ENCODE measurements at places on chromosomes 13 and 19.

DNA sequence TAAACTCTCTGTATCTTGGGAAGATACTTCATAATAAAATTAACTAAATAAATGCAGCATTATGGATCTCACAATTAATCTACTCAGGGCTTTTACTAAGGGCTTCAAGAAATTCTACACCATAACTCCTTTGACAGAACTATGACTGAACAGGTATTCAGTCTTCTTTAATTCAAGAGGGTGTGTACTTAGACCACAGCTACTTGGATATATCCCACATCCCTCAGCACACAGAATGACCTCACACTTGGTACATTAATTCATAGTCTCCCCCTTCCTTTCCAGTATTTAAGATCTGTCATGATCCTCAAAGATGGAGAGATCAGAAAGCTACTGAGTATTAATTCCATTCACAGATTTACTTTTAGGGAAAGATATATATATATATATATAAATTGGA is 11.6 kb downstream of the DIAPH3 start:
- DNase-seq = no peak

DNA sequence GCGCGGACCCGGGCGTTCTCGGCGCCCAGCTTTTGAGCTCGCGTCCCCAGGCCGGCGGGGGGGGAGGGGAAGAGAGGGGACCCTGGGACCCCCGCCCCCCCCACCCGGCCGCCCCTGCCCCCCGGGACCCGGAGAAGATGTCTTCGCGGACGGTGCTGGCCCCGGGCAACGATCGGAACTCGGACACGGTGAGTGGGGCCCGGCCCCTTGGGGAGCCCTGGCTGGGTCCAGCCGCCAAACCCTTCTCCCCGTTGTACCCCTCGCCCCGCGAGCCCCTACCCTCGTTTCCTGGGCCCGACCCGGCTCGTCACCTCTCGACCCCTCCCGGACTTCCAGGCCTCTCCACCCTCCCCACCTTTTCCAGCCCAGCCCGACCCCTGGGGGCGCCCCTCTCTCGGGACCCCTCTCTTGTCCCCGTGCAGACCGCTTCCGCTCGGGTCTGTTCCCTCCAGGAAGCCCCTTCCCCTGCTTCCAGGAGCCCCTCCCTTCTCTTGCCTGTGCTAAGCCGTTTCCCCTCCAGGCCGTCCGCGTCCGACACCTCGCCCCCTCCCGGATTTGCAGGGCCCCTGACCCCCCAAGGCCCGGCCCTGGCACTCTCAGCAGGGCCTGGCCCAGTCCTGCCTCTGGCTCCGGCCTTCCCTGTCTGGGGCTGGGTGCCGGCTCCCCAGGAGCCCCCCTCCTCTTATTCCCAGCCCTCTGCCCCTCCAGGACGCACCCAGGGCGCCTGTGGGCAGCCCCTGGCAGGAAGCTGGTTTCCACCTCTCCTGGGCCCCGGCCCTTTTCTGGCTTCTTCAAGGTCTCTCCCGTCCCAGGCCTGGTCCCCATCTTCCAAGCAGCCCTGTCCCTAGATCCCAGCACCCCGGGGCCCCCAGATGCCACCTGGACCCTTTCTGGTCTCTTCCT is 632 bp downstream of the MARK4 start:
- no peak for DNase-seq

DNA sequence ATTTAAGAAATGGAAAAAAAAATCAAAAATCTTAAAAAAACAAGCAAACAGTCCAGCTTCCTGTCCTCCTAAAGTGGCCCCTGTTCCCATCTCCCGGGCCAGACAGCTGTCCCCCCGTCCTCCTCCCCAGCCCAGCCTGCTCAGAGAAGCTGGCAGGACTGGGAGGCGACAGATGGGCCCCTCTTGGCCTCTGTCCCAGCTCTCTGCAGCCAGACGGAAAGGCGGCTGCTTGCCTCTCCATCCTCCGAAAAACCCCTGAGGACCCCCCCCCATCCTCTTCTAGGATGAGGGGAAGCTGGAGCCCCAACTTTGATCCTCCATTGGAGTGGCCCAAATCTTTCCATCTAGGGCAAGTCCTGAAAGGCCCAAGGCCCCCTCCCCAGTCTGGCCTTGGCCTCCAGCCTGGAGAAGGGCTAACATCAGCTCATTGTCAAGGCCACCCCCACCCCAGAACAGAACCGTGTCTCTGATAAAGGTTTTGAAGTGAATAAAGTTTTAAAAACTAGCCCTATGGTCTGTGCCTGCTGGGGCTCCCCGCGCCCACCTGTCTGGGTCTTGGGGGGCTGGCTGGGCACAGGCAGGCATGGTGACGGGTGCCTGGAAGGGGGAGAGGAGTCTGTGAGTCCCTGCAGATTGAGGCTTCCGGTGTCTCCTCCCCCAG is 3.8 kb downstream of the GADD45GIP1 start:
- DNase-seq = no peak

DNA sequence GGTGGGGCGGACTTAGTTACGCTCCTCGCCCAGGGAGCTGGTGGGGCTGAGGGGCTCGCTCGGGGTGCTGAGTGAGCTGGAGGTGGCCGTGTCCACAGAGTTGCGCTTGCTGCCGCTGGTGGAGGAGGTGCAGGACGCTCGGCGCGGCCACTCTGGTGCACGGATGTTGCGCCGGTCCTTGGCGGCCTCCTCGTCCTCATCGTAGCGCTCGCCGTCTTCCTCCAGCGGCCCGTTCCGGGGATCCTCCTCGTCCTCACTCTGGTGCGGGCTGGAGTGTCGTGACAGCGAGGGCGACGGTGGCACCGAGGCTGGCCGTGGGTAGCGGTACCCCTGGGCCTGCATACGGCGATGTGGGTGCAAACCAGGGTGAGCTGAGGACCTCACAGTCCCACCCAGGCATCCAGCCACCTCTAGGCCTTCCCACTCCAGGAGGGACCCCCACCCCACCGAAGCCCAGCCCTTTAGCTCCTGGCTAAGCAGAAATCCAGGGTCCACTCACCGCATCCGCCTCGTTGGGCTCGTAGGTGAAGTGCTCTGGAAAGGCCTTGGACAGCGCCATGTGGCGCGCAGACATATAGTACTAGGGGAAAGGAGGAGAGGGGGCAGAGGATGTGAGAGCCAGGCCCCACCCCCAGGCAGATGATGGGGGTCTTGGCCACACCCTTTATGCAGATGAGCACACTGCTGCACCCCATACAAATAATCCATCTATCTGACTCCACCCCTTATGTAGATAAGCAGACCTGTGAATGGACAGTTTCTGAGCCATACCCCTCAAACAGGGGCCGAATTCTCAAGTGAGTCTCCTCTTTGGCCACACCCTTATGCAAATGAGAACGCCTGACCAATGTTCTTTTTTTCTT is 4.4 kb downstream of the FTL start:
- DNase-seq = no peak

DNA sequence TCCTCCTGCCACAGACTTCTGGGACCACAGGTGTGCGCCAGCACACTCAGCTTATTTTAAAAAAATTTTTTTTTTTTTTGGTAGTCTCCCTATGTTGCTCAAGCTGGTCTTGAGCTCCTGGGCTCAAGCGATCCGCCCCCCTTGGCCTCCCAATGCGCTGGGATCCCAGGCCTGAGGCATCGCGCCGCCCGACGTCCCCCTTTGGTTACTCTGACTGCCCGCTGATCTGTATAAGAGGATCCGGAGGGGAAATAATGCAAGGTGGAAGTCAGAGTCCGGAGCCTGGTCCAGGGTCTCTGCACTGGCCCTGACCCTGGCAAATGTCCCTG is 486 bp upstream of the ZNF805 start:
- DNase-seq = no peak

DNA sequence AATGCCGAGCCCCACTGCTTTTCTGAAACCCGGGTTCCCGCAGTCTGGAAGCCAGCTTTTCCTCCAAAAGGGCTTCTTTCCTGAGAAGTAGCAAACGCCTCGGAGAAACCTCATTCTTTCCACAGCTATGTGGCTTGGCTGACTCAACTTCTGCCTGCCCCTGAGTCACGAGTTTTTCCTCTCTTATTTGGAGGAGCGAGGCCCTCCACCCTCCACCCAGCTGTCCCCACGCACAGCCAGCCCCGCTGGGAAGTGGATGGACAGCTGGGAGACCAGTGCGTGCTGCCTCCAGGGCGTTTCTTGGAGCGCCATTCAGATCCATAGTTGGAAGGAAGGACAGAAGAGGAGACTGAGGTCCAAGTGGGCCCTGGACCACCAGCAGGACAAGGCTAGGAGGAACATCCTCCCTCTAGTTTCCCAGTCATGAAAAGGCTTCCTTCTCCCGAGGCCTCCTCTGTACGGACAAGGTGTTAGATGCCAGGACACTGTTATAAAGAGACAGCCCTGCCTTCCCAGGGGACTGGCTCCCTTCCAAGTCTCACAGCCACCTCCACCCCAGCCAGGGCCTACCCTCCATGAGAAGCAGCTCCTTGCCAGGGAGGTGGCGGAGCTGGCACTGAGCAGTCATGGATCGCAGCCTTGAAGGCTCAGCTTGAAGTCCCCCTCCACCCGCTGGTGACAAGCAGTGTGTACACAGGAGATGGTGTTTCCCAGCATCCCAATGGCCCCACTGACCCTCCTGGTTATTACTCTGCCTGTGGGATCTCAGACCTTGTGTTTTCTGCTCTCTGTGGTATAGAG is 2.5 kb upstream of the PLEKHF1 start:
- DNase-seq = no peak

GRCh38 chr19:34774857-34775256 is 1.8 kb upstream of the ZNF599 start:
- no peak for DNase-seq

- no peak for DNase-seq
Observed at GRCh38 chr19:18791315-18791678, 192 bp upstream of the COMP start.

DNA sequence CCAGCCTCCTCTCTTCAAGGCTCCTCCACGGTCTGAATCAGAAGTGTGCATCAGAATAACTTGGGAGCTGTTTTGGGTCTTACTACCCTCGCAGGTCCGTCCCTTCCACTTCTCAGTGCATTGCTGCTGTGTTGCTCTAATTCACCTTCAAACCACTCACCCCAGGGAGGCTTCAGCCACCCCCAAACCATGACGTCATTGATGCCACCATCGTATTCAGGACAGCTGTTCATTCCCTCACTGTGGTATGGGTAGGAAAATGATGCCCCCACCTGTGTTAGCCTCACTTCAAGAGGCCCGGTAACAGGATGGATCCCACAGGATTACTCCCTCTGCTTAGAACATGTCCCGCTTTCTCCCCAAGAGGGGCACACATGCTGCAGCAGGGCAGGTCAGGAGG is 1005.7 kb downstream of the UQCRFS1 start:
- no peak for DNase-seq

- DNase-seq = no peak
Observed at GRCh38 chr13:79749984-79750551, 269.1 kb downstream of the NDFIP2 start.

DNA sequence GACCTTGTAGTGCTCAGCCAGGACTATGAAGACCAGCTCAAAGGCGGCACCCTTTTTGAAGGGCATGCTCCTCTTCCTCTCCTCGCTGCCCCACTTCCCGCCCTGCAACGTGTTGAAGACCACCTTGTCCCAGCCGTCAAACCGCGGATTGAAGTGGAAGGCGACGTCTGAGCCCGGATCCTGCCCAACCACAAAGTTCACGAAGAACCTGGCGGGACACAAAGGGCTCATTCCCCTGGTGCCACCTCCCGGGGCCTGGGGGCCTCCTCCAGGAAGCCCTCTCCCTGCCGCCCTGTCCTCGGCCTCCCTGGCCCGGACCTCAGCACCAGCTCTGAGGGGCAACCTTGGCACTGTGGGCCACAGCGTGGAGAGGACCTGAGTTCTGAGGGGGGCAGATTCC is 4.0 kb downstream of the LGALS4 start:
- no peak for DNase-seq

GRCh38 chr13:50403311-50403710 is 388.1 kb downstream of the KCNRG start:
- no peak for DNase-seq

DNA sequence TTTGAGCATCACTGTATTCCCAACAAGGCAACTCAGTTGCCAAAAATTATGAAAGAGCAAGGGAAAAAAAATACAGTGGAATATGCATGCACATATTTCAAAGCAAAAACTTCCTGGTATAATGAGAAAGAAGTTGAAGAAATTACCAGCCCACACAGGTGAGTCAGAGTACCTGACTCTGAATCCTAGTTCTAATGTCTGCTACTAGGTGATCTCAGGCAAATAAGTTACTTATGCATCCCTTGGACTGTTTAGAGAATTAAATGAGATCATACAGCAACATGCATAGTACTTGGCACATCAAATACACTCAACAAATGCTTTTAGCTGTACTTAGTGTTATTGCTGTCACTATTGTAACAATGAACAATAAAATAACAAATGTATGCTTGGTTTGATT is 144.9 kb downstream of the MIPEP start:
- no peak for DNase-seq

DNA sequence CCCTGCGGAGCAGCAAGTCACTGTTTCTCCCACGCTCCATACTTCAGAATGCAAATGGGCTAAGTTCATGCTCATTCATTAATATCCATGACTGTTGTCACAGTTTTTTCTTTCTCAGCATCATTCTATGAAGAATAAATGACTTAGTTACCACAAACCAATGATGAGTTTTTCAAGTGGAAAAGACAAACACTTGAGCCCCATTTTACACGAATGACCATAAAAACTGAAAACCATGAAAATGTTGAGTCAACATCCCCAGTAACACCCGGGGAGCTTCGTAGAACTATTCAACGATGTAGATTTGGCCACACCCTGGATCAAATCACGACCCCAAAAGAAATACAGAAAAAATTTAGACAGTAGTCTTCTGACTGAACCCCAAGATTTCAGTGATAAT is 99.8 kb upstream of the GJB6 start:
- DNase-seq = no peak

DNA sequence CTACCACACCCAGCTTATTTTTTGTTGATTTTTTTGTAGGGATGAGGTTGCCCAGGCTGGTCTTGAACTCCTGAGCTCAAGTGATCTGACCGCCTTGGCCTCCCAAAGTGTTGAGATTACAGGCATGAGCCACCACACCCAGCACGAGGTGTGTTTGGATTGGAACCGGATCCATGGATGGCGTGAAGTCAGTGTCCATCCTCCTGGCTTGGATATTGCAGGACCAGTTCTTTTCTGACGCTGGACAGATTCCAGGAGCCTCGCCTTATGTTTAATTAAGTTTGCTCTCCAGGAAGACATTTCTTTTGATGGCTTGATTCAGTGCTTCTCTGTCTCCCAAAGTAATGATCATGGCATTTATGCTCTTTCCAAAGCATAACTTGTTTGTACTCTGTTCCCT is 14.4 kb upstream of the RFXAP start:
- DNase-seq = no peak

GRCh38 chr13:110194451-110194850 is 112.5 kb downstream of the COL4A1 start:
- no peak for DNase-seq

GRCh38 chr13:51719394-51719793 is 84.6 kb downstream of the DHRS12 start:
- DNase-seq = no peak

- DNase-seq = no peak
Observed at GRCh38 chr19:845707-846521, 5.1 kb downstream of the PRTN3 start.

- no peak for DNase-seq
Observed at GRCh38 chr19:54316746-54317107, 3.8 kb upstream of the LILRA5 start.
